Activated CD4-positive, alpha-beta T cell treated with anti-CD3 and anti-CD28 coated beads, Interleukin-2, Interleukin-4, amounts not matched to agents 100 ng/mL and 50 ng/mL, durations not matched to agents 16 hours and 8 hours (primary cell): ENCODE measurements at places on chromosomes 6 and 20.
A peak's percentile ranks its signal among the peaks of the same experiment; 100 is the strongest.

DNA sequence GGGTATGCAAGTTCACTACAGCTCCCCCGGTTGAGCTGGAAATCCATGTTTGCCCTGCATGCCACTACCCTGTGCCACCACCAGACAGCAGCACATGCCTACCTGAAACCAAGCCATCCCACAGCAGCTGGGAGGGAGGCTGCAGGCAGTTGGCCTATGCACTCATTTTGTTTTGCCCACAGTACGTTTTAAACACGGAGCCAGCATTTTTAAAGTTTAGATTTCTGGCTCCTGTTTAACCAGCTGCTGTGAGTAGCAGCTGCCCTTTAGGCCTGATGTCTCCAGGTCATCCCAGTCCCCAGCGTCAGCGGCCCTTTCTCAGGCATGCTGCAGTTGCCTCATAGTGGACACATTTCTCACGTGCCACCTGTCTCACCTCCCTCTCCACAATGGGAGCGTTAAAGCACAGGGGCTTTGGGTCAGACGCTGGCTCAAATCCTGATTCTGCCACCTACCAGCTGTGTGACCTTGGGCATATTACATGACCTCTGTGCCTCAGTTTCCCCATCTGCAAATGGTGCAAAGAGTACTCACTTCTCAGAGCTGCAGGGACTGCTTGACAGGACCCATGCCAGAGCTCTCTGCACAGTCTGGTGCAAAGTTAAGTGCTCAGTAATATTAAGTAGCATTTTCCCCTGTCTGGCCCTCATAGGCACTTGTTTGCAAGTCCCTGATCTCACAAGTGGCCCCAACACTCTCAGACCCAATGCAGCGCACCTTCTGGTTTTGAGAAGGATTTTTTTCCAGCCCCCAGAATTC is 8.2 kb upstream of the UBE2V1 start:
- peak; percentile 57 for DNase-seq

- no peak for DNase-seq
These were observed 40.9 kb downstream of the PSMB1 start for GRCh38 chr6:170512249-170512648.

DNA sequence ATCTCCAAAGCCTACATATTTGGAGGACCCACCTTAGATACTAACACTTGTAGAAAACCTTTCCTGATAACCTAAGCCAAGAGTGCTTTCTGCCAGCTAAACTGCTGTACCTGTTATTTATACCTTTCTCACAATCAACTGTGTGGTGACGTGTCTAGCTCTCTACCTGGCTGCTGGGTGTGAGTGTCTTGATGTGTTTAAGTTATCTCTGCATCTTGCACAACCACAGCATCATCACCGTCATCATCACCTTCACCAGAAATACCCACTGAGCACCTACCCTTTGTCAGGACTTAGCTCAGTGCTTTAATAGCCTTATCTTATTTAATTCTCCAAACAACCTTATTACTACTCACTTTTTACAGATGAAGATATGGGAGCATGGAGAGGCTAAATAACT is 431.3 kb downstream of the MAFB start:
- no peak for DNase-seq

- DNase-seq = no peak
These were observed 121.4 kb upstream of the RREB1 start for GRCh38 chr6:6986344-6986743.

DNA sequence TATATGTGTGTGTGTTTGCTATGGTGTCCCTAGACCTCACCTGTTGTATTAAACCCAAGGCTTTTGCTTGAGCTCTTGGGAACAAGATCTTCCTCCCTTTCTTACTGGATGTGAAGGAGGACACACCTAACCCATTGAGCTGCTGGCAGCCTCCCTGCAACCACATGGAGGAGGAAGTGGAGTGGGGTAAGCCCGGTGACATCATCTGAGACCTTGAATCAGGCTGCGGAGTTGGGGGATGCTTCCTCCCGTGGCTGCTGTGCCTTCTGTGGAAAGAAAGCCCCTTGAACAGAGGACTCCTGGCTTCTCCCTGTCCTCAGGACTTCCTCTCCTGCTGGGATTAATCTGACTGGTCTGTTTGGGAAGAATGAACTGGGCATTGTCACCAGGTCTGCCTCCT is 3.3 kb downstream of the CST11 start:
- no peak for DNase-seq

DNA sequence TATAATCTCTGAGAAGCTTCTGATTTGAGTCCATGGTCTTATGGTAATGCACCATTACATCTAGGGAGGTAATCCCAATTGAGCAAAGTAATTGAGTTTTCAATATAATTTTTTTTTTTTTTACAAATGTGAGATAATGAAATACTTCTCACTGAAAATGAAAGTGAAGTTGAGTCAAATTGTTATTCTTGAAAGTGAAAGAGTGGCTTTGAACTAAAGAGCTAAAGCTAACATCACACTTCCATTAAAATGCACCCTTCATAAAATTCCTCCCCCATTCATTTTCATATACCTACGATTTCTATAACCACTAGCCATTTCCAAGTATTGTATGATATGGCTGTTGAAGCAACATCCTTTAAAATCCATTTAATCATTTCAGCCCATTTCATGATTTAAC is 149.1 kb upstream of the IMPG1 start:
- DNase-seq = no peak

DNA sequence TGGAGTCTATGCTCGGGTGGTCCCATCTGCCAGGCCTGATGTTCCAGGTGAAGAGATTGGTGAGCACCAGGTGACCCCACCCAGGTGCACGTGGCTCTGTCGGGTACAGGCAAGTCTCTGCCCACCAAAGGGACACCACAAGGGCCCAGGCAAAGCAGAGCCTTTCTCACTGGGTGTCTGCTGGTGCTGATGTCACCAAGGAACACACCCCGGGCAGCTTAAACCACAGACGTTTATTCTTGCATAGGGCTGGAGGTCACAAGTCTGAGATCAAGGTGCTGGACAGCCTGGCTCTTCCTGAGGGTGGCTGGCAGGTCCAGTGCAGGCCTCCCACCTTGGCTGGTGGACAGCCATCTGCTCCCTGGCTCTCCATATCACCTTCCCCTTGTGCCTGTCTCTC is 100.7 kb upstream of the CD93 start:
- no peak for DNase-seq

GRCh38 chr20:5949943-5950270 is 426 bp downstream of the TRMT6 start:
- no peak for DNase-seq

- no peak for DNase-seq
These were observed 596.1 kb downstream of the QKI start for GRCh38 chr6:164010441-164011103.

GRCh38 chr20:56157530-56158203 is 90.9 kb upstream of the MC3R start:
- no peak for DNase-seq

- DNase-seq = no peak
These were observed 108.9 kb upstream of the FOXO3 start for GRCh38 chr6:108451816-108452215.

GRCh38 chr20:58500256-58500655 is 14.9 kb downstream of the APCDD1L start:
- DNase-seq = no peak

- DNase-seq = no peak
These were observed 13.8 kb upstream of the DST start for GRCh38 chr6:56656466-56656865.

GRCh38 chr20:53126185-53126584 is 154.0 kb downstream of the TSHZ2 start:
- DNase-seq = no peak

DNA sequence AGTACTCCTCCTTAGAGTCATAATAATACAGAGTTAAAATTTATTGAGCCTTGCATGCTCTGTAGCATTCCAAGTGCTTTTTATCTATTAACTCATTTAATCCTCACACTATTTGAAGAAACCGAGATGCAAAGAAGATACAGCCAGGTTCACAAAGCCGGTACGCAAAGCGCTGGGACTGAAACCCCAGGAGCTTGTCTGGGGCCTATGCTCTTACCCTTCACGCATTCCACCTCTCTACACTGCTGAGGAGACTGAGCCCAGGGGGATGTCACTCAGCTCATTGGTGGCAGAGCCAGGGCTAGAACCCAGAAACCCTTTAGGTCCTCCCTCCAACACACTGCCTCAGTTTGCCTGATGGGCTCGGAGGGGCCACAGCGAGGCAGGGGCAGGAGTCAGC is 19.7 kb upstream of the MRPS18A start:
- no peak for DNase-seq

- peak; percentile 78 for DNase-seq
These were observed 203.2 kb upstream of the SMLR1 start for GRCh38 chr6:130624046-130624445.

DNA sequence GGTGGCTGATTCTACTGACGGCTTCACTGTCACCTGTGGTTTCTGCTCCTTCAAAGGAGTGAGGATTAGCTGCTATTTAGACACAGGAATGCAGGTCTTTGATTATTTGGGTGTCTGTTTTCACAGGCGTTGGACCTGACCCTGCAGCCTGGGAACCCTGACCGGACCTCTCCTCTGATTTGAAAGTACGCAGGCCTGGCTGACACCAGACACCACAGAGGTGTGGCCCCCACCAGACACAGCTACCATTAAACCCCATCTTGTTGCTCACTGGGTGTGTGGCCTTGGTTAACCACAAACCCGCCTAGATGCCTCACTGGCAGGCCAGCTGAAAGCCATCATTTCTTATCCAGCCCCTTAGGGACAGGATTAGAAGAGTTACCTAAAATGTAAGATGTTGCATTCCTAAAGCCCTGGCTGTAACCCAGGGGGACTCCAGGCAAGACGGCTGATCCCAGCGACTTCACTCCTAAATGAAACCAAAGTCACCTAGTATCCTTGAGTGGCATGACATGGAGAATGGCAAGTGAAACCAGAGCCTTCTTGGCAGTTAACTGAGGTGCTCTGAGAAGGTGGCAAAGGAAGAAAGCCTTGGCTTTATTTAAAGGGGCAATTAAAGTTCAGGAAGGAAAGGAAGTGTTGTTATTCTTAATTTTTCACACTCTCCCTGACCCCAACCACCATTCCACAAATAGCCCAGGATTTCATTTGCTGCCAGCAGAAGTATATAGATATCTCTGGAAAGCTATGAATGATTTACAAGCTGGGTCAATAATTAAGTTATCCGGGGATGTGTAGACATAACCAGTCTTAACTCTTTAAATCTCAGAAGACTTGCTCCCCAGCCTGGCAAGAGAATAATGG is 169.9 kb downstream of the QRSL1 start:
- DNase-seq = no peak

DNA sequence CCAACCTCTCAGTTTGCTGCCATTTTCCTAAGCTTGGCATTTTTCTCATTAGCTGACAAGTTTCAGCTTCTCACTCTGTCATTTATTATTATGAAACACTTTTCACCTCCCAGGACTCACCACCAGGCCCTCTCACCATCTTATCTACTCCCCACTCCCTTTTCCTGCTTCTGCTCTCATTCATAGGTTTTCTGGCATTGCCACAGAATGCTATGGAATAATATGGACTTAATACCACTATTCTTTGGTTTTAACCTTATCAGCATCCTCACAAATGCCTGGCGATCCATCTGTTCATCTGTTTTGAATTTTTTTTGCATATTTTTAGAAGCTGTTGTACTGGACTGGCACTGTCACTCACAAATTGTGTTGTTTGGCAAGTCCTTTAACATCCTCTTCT is 16.4 kb upstream of the LAMA4 start:
- DNase-seq = no peak

DNA sequence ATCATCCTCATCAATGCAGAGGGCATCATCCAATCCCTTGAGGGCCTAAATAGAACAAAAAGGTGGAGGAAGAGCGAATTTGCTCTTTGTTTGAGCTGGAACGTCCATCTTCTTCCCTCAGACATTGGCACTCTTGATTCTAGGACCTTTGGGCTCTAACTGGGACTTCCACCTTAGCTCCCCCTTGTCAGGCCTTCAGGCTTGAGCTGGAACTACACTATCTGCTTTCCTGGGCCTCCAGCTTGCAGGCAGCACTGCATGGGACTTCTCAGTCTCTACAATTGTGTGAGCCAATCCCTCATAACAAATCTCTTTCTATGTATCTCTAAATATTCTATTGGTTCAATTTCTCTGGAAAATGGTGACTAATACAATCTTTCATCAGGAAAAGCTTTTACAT is 155.4 kb downstream of the MCHR2 start:
- DNase-seq = no peak

DNA sequence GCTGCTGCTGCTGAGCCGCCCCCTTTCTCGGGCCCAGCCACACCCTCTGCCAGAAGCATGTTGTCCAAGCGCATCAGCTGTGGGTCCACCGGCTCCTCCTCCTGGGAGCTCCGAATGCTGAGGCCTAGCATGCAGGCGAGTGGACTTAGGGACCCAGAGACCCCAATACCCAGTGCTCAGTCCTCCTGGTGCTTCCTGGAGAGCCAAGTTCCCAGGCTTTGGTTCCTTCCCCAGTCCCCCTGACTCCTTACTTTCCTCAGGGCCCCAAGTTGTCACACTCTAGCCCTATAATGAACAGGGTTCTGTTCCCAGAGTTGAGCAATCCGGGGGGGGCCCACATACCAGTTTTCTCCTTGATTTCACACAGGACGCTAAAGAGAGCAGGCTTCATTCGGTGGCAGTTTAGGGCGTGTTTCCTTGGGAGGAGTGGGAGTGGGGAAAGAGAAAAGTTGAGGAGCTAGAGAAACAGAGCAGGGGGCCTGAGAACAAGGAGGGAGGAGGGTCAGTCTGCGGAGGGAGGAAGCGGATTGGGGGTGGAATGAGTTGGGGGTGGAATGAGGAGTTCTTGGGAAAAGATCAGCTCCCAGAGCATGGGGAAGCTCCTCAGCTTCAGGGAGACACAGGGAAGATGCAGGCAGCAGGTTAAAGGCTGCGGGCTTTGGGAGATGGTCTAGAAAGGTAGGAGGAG is 1.5 kb downstream of the PBX2 start:
- DNase-seq = no peak

DNA sequence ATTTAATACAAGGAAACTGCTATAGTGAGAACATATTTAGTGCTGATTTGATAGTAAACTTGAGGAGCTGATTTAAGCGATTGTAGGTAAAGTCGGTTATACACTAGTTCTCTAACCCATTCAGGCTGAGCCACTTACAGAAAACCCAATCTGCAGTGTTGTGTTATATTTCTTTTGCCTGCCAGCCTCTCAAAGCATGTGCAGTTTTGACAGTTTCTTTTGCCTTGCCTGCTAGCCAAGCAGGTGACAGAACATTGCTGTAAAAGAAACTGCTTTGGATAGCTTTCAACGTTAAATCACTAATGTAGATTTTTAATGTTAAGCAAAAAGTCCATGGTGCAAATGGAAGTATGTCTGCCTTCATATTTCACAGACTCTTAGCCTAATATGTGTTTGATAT is 982.9 kb downstream of the EYS start:
- DNase-seq = no peak

DNA sequence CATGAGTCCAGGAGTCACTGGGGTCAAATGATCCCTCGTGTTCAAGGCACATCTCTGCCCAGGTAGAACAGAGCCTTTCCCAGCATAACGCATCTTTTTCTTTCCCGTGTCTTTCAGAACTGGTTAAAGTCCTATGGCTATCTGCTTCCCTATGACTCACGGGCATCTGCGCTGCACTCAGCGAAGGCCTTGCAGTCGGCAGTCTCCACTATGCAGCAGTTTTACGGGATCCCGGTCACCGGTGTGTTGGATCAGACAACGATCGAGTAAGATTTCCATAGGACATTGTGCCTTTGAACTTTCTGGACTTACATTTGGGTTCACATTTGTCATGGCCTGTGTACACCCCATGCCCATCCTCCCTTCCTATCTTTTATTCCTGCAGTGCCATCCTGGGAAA is 20.2 kb downstream of the MMP24 start:
- no peak for DNase-seq

GRCh38 chr6:141576751-141577150 is 556.0 kb upstream of the GJE1 start:
- DNase-seq = no peak

- no peak for DNase-seq
These were observed 194.0 kb downstream of the ARHGAP18 start for GRCh38 chr6:129516005-129516404.

GRCh38 chr20:15012566-15012965 is 675.2 kb upstream of the FLRT3 start:
- no peak for DNase-seq
